ENCODE measurements at places on chromosomes 11 and 22.

DNA sequence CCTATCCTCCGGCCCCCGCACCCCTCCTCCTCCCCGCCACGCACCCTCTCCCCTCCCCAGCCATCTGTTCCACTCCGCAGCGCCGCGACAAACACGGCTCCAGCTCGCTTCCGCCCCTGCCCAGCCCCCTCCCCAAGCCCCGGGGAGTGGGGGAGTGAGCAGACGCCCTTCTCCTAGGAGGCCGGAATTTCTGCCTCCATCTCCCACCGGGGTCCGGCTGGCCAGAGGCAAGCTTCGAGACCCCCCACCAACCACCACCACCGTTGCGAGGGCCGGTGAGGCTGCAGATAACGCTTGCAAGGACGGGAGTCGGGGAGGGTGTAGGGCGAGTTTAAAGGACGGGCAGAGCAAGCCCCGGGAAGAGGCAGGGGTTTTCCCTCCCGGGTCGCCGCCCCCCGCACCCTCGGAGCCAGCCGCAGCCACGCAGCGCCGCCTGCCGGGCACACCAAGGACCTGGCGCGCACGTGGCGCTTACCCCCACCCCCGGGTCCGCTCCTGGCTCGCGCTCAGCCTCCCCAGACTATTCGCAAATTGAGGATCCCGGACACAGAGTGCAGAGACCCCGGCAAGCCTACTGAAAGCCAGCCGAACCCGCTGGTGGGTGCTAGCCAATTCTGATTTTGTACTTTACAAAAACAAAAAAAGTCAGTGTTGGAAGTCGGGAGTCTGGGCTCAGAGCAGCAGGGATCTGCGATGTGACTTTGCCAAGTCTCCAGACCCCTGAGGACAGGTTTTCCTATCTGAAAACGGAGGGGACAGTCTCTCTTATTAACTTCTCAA lies 22.6 kb downstream of the RTN4RL2 start:
- DNase-seq: peak; percentile 89

- no peak for DNase-seq
Measured at GRCh38 chr22:31398231-31398630, 1.2 kb upstream of the DRG1 start.

DNA sequence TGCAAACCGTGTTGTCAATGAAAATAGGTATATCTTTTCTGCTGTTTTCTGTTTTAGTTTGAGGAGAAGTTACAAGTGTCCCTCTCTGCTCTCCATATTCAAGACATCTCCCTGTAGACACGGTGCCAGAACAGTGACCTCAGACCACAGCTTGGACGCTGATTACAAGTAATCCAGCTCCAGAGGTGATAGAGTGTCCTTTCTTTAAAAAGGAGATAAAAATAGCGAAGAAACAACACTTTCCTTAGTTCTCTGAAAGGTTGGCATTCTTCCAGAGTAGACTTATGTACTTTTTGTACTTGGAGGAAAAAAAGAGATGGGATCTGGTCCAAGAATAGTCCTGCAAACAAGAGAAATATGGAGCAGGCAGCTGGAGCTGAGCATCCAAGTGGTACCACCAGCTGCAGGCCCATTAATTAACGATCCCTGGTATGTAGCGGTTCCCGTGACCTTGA lies 43.0 kb upstream of the WT1 start:
- no peak for DNase-seq

GRCh38 chr11:34869425-34869824 lies 46.8 kb downstream of the APIP start:
- no peak for DNase-seq

- DNase-seq: no peak
Measured at GRCh38 chr11:116771935-116772334, 852 bp downstream of the BUD13 start.
